Lower leg skin (tissue), 4 donors: ENCODE measurements at places on chromosomes 13 and 19. TPM values are rescaled to one million over a fixed set of nuclear protein-coding genes. Genes with fewer than 3 reads are reported as not detected.

- no peak for DNase-seq
Measured at GRCh38 chr19:13959962-13960862, 7.9 kb downstream of the DCAF15 start.

Gene NLRP5
- total RNA-seq = not detected

GRCh38 chr19:53541971-53542370 is 4.0 kb downstream of the ZNF331 start:
- DNase-seq = no peak

Gene ONECUT3
- not detected for total RNA-seq

DNA sequence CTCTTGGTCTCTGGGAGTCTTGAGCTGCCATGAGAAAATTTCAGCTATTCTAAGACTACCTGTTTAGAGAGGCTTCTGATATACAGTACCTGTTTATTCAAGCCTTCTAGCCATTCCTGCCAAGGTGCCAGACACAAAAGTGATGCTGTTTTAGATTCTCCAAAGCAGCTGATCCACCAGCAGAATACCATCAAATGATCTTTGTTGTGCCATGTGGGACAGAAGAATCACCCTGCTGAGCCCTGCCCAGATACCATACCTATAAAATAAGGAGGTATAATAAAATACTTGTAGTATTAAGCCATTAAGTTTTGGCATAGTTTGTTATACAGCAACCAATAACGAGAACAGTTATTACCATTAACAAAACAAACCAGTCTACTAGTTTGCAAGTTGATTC is 14.1 kb upstream of the SOX21 start:
- no peak for DNase-seq

GRCh38 chr19:6038634-6039405 is 60.9 kb upstream of the RANBP3 start:
- peak; percentile 10 for DNase-seq

Gene KIR2DL3
- not detected for total RNA-seq
